ENCODE measurements at places on chromosomes 1 and 21. TPM values are rescaled to one million over a fixed set of nuclear protein-coding genes. Genes with fewer than 3 reads are reported as not detected.

LHX8 gene
- polyA plus RNA-seq = not detected

STXBP3 gene
- polyA plus RNA-seq = 27.2 TPM

RNU1-4 gene
- polyA plus RNA-seq = not detected

IVNS1ABP gene
- polyA plus RNA-seq = 18.8 TPM

FAM72C gene
- 0.14 TPM for polyA plus RNA-seq

MANEAL gene
- 0.93 TPM for polyA plus RNA-seq

TCEANC2 gene
- polyA plus RNA-seq = 3.1 TPM
